ENCODE measurements at places on chromosomes 4 and X.

- DNase-seq: no peak
These were observed 1495.4 kb downstream of the RPA4 start for GRCh38 chrX:98379134-98379533.

GRCh38 chrX:2647627-2648026 lies 43.5 kb upstream of the CD99 start:
- DNase-seq: no peak

- DNase-seq: no peak
These were observed 93.7 kb upstream of the TRPC3 start for GRCh38 chr4:122045533-122045932.

DNA sequence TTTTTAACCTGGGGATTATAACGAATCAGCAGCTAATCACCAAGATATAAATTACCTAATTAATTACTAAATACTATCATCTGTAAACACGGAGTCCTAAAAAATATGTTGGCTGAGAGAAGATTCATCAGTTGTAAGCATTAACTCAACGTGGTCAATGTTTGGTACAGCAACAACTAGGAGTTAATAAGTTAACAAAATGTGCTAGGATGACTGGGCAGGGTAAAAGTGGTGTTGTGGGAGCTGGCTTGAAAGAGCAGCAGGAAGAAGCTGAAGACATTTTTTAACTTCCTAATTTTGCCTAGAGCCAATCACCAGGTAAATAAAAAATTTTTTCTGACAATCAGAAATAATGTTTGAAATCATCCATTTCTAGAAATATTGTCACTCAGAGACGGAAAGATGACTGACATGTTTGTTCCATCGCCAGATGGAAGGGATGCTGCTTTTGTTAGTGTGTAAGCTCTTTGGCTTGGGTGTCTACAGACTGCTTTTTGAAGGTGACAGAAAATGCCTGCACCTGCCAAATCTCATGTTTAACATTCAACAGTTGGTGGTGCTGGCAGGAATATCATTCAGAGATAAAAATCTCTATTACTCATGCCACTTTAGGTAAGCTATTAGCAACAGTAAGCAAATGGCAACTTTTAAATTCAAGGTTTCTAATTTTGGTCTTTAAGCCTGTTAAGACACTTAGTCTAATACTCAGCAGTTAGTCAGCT lies 1126.9 kb downstream of the STPG2 start:
- DNase-seq: peak; percentile 41

DNA sequence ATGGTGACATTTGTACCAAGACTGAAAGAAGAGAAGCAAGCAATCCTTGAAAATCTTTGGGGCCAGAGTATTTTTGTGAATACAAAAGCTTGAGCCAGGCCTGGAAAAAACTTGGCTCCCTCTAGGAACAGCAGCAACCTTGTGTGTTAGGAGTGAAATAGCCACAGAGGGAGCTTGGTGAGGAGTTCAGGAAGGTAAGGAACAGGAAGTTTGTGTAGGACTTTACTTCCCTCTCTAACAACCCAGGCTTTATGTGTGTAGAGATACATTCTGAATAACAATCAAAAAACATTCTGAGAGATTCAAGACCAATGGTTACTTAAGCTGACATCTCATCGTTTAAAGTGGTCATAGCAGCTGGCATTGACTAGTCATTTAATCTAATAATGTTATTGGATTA lies 668.5 kb downstream of the PCDH18 start:
- no peak for DNase-seq

DNA sequence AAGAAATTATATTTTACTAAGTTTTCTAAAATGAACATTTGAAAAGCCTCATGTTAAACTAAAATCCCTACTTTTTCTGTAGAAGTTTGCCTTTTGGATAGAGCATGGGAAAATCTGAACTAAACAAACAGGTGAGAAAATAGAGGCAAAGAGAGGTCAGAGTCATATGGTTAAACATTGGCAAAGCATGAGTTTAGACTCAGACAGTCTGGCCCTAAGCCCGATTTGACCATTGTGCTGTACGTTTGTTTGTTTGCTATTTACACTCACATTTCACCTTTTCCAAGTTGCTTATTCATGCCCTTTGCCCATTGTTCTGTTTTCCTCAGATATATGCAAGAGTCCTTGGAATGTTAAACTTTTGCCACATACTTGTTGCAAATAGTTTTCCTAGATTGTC lies 85.4 kb downstream of the TIGD2 start:
- no peak for DNase-seq

- DNase-seq: no peak
These were observed 6.5 kb downstream of the SPRY1 start for GRCh38 chr4:123403080-123403604.

- DNase-seq: no peak
These were observed 9.9 kb downstream of the HMX1 start for GRCh38 chr4:8861576-8862295.

- no peak for DNase-seq
These were observed 7.8 kb upstream of the ATXN3L start for GRCh38 chrX:13327666-13328065.

- no peak for DNase-seq
These were observed 294.6 kb downstream of the ANK2 start for GRCh38 chr4:113344100-113344499.

DNA sequence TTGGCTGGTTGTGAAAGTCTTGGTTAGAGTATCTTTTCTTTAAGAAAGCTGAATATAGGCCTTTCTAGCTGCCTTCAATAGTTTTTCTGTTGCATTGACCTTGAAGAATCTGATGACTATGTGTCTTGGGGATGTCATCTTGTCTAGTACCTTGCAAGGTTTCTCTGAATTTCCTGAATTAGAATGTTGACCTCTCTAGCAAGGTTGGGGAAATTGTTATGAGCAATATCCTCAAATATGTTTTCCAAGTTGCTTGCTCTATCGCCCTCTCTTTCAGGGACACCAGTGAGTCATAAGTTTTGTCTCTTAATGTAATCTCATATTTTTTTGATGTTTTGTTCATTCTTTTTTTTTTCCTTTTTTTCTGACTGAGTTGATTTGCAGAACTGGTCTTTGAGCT lies 194.7 kb downstream of the RAB28 start:
- DNase-seq: no peak

GRCh38 chrX:30610026-30610425 lies 32.5 kb upstream of the TASL start:
- no peak for DNase-seq

GRCh38 chr4:156021298-156021697 lies 67.6 kb upstream of the CTSO start:
- no peak for DNase-seq

- DNase-seq: no peak
These were observed 30.1 kb downstream of the ANKRD50 start for GRCh38 chr4:124682384-124682783.

GRCh38 chrX:42437211-42437610 lies 340.8 kb downstream of the PPP1R2C start:
- DNase-seq: no peak

- peak; percentile 51 for DNase-seq
These were observed 3.0 kb downstream of the ANK2 start for GRCh38 chr4:113052379-113052951.

- no peak for DNase-seq
These were observed 1442.8 kb upstream of the PCDH7 start for GRCh38 chr4:29277381-29277780.

GRCh38 chr4:2220016-2220630 lies 21.8 kb downstream of the HAUS3 start:
- DNase-seq: peak; percentile 81

- DNase-seq: no peak
These were observed 317.6 kb downstream of the BCOR start for GRCh38 chrX:39779952-39780783.

DNA sequence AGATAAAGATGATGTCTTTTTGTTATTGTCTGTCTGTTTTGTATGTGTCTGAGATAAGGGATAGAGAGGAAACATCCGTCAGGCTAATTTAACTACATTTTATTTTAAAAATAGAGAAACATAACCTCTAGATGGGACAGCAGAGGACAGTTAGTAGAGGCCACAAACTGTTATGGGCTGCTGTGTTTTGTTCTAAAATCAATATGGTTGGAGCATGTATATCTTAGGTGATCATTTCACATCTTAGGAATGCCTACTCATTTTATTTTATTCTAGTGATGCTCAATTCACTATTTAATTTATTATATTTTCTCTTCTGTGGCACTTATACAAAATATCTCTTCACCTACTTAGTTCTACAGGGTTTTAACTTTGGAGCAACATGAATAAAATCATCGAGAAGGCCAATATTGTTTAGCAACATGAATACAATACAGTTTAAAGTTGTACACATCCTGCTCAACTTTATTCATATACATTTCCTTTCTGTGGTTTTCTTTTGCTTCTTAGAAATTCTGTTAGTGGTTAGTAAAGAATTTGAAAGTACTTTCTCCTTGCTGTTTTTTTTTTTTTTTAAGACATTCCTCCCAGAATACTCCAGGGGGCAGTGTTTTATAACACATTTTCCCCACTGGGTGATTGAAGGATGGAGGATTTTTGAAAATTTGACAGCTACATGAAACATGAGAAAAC lies 392.9 kb downstream of the UNC5C start:
- no peak for DNase-seq

GRCh38 chrX:7088968-7089615 lies 58.4 kb upstream of the STS start:
- no peak for DNase-seq

GRCh38 chr4:3186609-3187008 lies 62.4 kb upstream of the MSANTD1 start:
- DNase-seq: no peak

DNA sequence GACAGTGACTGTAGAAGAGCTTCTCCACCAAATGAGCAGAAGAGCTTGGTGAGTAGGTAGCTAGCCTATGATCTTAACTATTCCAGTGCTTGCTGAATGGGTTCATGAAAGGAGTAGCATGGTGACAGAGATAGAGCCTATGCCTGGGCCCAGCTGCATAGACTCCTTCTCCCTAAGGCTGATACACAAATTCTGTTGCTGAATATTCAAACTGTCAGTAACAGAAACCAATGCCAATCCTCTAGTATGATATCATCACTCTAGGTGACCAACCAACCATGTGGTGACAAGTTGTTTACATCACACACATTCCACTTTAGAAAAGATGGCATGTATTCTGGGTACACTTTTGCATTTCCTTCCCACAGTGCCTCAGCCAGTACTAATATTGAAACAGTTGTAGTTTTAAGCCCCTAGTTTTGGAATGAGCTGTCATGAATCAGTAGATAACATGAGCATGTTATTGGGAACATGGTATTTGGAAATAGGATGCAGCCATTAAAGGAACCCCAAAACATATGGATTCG lies 103.4 kb upstream of the GRXCR1 start:
- DNase-seq: no peak

DNA sequence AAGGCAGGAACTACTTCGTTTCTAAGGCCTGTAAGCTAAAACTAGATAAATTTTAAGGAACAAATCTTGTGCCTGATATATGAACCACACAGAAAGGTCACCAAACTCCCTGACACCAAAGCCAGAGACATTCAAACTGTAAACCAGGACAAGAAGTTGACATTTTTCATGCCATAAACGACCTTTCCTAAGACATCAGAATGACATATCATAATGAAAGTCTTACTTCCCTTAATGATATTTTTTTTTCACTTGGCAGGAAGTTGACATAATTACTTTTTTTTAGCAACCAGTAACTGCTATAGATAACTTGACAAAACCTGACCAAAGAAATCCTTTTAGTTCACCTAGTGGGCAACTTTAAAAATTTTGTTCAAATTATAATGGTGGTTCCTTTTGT lies 231.5 kb upstream of the AGTR2 start:
- DNase-seq: no peak

GRCh38 chr4:52015366-52015765 lies 4.8 kb downstream of the LRRC66 start:
- no peak for DNase-seq

DNA sequence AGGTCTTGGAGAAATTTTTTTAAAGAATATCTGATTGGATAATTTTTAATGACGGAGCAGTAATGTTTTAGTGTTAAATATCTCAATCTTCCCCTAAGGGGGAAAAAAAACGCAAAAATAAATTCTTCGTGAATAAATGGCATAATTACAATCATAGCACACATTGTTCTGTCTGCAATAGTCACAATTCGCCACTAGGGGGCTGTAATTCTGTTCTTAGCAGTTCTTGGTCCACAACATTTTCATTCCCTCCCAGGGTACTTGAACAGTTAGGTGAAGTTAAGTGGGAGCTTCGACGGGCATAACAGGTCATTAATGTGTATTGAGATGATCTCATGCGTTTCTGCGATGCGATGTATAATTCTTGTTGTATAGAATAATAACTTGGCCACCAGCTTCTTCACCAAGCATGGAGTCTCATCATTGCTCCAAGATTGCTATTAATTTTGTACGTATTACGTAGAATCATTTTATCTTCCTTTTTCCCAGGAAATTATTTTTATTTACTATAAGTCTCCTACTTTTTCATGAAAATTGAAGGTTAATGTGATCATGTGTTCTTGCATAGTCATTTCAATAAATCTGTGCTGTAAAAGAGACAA lies 27.2 kb downstream of the HTR2C start:
- DNase-seq: peak; percentile 2

- DNase-seq: peak; percentile 3
These were observed 215.3 kb upstream of the CTSO start for GRCh38 chr4:156169011-156169410.

GRCh38 chrX:46294234-46294633 lies 251.0 kb downstream of the ZNF674 start:
- no peak for DNase-seq

DNA sequence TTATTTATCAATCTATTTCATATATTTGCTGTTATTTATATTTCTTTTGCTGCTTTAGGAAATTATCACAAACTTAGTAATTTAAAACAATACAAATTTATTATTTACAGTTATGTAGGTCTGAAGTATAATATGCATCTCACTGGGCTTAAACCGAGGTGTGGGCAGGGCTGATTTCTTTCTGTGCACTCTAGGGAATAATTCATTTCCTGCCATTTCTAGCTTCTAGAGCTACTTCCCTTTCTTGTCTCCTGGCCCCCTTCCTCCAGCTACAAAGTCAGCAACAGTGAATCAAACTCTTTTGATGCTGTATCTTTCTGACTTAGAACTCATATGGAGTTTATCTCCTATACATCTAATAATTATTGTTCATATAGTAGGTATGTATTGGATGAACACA lies 303.5 kb upstream of the ARSJ start:
- no peak for DNase-seq

- no peak for DNase-seq
These were observed 77.7 kb upstream of the ATP6AP2 start for GRCh38 chrX:40503094-40503493.

GRCh38 chr4:127846061-127846460 lies 34.6 kb upstream of the PLK4 start:
- no peak for DNase-seq

Measured in cerebellum (tissue), 4 donors.